Placental epithelial cell (primary cell): ENCODE measurements at places on chromosomes 7 and 10. TPM values are rescaled to one million over a fixed set of nuclear protein-coding genes. Genes with fewer than 3 reads are reported as not detected.

Gene HTR7
- 0.39 TPM in 1 of 2 replicates, not detected in the other for total RNA-seq

Gene TMEM140
- 0.39 TPM in 1 of 2 replicates, not detected in the other for total RNA-seq

Gene PLEKHS1
- not detected in 2 replicates for total RNA-seq

Gene NYAP1
- 0.87 and 2.0 TPM in 2 replicates for total RNA-seq

Gene CYP2C18
- 0.39 and 0.43 TPM in 2 replicates for total RNA-seq
